Retina (tissue), 1 donor: ENCODE measurements at places on chromosomes 12 and 14.

DNA sequence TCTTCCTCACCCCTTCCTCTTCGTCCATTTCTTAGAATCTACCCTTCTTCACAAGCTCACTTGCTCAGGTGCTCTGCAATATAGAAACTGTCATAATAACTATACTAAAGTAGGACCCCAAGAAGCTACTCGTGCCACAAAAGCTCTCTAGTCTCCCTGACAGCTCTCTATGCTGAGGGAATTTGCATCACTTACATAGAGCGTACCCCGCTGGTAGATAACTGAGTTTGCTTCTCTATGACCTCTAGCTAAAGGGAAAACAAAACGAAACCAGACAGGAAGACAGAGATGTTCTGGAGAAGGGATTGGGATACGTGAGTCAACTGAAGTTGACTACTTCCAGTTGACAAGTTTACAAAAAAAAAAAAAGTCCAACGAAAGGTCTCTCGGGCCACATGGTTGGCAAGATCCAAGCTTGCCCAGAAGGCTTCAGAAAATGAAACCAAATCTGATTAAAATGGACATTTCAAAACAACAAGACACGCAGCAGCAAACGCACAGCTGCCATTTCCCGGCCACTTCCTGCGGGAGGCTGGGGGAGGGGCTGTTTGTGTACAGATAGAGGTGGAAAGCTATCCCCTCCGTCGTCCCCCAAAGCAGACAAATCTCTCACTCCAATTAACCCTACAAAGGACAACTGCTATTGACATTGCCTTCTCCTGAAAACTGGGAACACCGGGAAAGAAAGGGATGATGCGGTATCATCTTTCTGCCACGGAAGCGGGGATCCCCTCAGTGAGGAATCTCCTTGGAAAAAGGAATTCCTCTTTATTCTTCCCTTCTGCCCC, 1.3 kb downstream of the BAZ2A start:
- peak; percentile 69 for DNase-seq

- DNase-seq, result no peak
Measured at GRCh38 chr12:2163177-2163941, 110.6 kb downstream of the CACNA1C start.

GRCh38 chr12:51218607-51219161, 822 bp upstream of the POU6F1 start:
- no peak for DNase-seq

DNA sequence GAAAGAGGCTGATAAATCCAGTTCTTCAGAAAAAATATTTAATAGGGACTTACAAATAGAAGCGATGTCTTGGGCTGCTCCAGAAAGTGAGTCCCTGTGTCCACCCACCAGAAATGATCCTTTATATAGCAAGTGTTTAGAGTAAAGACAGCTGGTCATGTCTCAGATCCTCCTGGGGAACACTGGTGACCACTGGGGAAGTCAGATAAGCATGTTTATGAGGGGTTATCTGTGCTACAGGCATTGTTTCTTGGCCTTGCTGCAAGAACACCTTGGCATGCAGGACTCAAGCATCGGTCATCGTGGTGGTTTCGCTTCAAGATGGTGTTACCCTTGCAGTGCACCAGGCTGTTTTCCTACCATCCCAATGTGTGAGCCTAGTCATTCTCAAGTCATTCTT, 27.2 kb downstream of the CPM start:
- DNase-seq, result no peak

DNA sequence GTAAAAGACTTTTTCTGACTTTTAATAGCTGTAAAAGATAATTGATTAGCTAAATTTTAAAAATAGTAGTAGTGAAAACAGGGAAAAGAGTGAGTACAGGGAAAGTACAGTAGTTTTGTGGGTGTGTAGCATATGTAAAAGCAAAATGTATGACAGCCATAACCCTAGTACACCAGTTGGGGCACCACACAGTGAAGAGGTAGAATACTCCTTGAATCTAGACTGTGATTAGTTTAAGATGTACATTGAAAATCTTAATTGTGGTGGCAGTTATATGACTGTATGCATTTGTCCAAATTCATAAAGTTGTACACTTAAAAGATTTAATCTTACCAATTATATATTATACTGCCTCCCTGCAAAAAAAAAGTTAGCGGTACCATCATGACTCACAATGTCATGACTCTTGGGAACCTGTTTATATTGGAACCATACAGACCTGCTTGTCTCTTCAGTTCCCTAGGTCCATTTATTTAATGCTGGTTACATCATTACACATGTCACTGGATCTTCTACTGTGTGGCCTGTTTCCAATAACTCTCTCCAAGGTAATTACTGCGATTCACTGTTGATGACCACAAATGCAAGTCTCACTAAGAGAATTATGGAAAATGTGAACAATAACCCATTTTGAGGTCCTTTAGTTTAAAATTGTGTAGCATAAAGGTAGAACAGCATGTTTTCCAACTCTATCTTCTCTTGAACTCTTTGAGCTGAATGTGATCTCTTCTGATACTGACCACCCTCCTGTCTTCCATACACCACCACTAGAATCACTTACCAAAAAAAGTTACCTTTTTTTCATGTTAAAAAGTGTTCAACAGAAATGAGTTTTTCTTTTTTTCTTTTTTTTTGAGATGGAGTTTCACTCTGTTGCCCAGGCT, 264.2 kb upstream of the AMIGO2 start:
- DNase-seq, result no peak

GRCh38 chr12:95319694-95320331, 102.2 kb downstream of the VEZT start:
- no peak for DNase-seq

GRCh38 chr12:106585521-106586277, 2.9 kb downstream of the RFX4 start:
- peak; percentile 83 for DNase-seq

DNA sequence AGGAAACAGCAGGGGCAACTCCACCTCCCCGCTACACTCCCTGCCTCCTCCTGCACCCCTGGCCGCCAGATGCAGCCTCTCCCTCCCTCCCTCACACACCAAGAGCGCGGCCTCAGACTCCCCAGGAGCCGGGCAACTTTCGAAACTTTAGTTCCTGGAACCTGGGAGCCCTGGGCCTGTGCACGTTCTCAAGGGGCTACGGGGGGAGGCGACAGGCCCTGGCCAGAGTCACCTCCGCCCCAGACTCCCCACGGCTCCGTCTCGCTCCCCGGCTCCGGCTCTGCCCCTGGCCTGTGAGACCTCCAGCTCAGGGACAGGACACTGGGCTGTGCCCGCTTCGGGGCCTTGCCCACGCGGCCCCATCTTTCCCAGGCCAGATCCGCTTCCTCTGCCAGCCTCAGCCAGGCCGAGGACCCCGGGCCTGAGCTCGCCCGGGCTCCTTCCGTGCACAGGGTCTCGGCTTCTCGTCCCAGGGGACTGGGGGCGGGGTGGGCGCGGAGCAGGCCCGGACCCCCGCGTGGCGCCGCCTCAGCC, 5.5 kb downstream of the AMN start:
- peak; percentile 76 for DNase-seq
